Activated naive CD8-positive, alpha-beta T cell treated with anti-CD3 and anti-CD28 coated beads for 36 hours (primary cell): ENCODE measurements at places on chromosomes 1 and 21. TPM values are rescaled to one million over a fixed set of nuclear protein-coding genes. Genes with fewer than 3 reads are reported as not detected.

Gene CRYZL1
- 29.6 TPM for total RNA-seq

Gene ALPL
- not detected for total RNA-seq

Gene EXO1
- total RNA-seq, result 91.8 TPM

Gene NEXN
- total RNA-seq, result 2.5 TPM

Gene OPTC
- total RNA-seq, result not detected

Gene EPHB2
- not detected for total RNA-seq

Gene SRSF10
- 229 TPM for total RNA-seq

- DNase-seq, result no peak
Measured at GRCh38 chr1:246435421-246436041, 71.5 kb downstream of the SMYD3 start.

DNA sequence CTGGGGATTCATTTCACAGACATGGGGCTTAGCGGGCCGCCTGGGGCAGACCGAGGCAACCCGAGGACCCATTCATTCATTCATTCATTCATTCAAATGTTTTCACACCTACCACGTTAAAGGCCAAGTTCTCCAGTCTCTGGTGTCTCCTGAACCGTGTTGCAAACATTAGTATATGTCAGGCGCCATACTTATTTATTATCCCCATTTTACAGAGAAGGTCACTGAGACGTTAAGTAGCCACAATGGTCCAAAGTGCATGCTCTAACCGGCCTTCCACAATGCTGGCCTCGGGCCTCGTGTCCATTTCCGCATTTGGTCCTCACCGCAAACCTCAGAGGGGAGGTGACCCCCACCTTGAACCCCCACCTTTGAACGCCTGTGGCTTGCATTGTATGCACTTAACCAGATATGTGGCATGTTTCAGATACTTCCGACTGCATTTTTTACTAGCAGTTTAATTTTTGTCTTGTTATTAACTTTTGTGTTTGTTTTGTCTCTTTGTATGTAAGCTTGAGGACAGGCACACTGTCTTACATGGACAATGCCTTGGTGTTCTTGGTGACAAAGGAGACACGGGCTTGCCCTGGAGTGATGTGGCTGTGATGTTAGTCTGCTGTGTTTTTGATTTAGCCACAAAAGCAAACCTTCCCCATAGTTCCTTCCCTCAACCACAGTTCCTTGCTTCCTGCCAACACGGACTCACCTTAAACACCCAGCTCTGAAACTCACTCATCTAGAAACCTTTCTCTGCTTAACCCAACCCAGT, 1.2 kb upstream of the IFFO2 start:
- DNase-seq, result no peak

GRCh38 chr1:155329980-155330598, 9.4 kb downstream of the RUSC1 start:
- no peak for DNase-seq

DNA sequence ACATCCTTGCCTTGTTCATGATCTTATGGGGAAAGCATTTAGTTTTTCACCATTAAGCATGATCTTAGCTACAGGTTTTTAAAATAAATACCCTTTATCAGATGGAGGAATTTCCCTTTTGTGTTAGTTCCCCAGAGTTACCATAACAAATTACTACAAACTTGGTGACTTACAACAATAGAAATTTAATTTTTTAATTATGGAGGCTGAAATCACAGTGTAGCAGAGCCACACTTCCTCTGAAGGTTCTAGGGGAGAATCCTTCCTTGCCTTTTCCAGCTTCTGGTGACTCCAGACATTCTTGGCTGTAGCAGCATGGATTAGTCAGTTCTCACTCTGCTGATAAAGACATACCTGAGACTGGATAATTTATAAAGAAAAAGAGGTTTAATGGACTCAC, 18.5 kb downstream of the MIGA1 start:
- no peak for DNase-seq

DNA sequence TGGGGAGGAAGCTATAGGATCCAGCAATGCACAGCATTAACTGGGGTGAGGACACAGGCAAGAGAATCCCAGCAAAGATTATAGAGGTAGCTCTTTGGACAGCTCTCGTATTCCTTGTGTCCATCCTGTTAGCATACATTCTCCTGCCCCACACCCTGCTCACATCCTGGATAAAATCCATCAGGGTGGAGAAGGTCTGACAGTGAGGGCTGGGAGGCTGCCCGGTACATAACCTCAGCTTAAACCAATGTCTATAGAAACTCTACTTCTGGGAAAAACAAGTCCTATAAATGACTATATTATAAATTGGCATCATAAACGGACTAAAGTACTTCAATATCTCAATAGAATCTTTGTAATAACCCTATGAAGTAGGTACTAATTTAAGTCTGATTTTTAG, 36.8 kb upstream of the UBE2U start:
- DNase-seq, result no peak

- no peak for DNase-seq
Measured at GRCh38 chr1:240237305-240237721, 145.6 kb downstream of the FMN2 start.

- no peak for DNase-seq
Measured at GRCh38 chr21:36113647-36114428, 21.0 kb upstream of the CBR3 start.

DNA sequence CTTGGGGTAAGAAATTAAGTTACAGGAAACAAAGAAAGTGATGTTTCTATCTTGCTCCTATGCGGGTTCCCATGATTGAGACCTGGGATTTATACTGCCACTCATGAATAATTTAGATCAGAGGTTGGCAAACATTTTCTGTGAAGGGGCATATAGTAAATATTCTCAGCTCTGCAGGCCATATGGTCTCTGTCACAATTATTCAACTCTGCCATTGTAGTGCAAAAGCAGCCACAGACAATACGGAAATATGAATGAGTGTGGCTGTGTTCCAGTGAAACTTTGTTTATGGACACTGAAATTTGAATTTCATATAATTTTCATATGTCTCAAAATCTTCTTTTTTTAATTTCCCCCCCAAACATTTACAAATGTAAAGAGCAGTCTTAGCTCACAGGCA, 127.2 kb downstream of the FOXD2 start:
- DNase-seq, result no peak

GRCh38 chr1:48773133-48773532, 3.6 kb downstream of the BEND5 start:
- no peak for DNase-seq

DNA sequence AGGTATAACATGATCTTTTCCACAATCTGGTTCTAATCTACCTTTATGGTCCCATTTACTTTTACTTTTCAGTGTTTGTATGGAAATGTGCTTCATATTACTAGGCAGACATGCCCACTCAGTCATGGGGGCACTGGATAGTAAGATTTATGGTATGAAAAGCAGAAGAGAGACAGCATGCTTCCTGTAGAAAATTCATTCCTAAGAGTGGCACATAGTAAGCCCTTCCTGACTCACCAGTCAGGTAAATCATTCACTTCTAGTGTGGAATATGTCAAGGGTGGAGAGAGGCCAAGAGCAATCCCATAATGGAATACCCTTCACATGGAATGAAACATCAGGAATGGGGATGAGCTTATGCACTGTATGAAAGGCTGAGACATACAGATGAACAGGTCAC, 49.5 kb upstream of the BCL10 start:
- DNase-seq, result no peak

DNA sequence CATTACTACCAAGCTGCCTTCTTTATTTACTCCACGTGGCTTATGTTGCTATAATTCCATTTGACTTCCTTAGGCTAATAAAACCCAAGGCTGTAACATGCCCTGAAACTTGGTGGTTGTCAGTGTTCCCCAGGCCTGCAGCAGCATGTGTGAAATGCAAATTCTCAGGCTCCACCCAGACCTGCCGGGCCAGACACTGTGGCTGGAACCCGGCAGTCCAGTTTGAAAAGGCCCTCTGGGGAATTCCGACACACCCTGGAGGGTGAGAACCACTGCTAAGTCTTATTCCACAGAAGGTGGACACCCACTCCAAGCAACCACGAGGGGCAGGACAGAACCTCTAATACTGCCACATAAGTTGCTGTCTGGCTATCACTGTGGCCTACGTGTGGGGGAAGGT, 41.4 kb downstream of the URB1 start:
- DNase-seq, result no peak

DNA sequence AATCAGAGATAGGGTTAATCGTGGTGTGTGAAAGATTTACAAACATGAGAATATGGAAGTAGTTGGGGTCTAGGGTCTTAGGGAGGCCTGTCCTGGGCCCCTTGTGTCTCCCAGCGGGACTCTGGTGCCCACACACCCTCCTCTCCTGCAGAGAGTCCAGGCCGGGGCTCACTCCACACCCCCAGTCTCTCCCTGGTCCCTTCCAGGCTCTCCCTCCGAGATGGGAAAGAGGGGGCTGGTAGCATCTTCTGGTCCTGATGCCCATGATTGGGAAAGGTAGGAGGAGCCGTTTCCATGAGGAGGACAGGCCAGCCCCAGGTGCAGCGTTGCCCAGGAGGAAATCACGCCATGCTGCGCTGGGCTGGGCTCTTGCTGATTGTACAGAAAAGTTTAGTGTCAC, 26.6 kb downstream of the PCNT start:
- DNase-seq, result no peak

- DNase-seq, result no peak
Measured at GRCh38 chr1:53582211-53583020, 123.2 kb downstream of the DMRTB1 start.

DNA sequence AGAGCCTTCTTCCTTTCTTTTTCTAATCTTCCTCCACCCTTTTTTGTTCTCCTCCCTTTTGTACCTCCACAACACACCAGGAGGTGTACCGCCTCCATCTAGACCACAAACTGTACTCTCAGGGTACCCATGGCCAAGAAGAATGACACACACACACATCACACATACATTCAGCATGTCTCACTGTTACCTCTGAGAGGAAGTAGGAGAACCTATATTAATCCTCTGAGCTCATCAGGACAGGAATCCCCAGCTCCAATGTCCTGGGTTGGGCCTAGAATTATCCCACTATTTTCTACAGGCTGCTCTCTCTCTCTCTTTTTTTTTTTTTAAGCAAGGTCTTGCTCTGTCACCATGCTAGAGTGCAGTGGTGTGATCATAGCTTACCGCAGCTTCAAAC, 36.7 kb downstream of the ATP2B4 start:
- DNase-seq, result no peak
